EL (cell line): ENCODE measurements at places on chromosomes 2 and 18.

DNA sequence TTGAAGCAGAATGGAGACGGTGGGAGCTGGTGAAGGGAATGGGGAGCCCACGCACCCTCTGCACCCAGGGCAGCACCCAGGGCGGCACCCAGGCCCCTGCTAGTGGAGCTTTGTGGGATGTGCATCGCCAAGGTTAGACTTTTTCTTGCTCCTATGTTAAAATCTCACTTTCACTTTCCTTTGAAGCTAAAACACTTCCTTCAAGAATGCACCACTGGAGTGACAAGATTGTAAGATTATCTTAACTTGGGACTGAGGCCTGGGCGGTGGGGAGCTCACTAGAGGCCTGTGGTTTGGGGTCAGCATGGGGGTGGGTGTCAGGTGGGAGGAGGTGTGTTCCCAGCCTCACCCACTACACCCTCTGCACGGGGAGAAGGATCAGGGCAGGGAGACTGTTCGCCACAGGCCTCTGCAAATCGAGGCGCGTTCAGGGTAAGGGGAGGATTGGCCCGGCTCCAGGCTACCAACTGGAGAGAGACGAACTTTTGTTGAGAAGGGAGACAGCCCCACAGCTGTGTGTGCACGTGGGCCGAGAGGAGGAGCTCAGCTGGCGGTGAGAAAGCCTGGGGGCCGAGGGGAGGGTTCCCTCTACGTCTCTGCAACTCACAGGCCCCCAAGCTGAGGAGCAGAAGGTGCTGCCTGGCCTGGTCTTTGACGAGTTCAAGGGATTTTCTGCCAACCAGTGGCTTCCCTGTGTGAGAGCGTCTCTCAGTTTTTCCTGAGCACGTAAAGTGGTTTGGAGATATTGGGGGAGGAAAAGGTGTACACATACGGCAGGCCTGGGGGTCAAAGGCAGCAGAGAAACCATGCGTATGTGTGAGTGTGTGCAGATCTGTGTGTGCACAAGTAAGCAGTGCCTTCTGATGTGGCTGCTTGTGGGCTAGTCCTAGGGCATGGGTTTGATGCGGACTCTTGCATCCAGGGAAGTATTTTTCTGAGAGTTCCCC is 147.7 kb downstream of the KLHL29 start:
- no peak for DNase-seq

- DNase-seq: peak; percentile 95
Observed at GRCh38 chr18:63788447-63789096, 13.4 kb downstream of the SERPINB7 start.

DNA sequence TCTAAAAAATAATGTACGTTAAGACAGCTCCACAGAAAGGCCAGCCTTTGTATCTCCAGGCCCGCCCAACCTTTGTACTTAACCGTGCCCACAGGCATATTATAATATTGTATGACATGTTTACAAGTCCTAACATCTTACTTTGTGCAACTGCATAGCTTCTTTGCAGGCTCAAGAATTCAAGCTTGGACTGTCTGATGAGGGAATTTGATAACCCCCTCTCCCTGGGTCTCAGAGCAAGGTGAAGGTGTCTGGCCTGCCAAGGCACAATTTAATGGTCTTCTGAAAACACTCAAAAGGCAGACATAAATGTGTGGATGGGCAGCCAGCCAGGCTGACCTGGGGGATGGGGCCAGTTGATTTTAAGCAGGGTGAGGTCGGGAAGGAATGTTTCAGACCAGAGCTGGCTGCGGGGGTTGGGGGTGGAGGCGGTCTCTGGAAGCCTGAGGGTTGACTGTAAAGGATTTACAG is 732.7 kb upstream of the FANCL start:
- no peak for DNase-seq

GRCh38 chr18:68462766-68463165 is 252.1 kb downstream of the TMX3 start:
- no peak for DNase-seq

- DNase-seq: no peak
Observed at GRCh38 chr2:235390816-235391194, 103.0 kb upstream of the AGAP1 start.

GRCh38 chr18:55116863-55117262 is 157.6 kb upstream of the CCDC68 start:
- DNase-seq: no peak

- DNase-seq: no peak
Observed at GRCh38 chr2:115939902-115940301, 1497.5 kb downstream of the DPP10 start.

DNA sequence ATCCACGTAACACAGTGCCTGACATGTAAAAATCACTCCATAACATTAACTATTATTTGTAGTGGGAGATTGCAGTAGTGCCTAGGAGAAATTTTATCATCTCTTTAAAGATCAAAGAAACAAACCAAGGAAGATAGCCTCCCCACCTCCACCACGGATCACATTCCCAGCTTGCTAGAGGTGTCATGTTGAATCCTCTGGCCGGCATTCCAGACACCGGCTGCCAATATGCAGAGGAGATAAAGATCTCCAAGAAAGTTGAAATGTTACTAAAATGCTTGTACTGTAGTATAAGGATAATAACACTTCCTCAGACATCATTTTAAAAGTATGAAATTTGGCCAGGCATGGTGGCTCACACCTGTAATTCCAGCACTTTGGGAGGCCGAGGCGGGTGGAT is 6.1 kb upstream of the ATG16L1 start:
- DNase-seq: no peak

DNA sequence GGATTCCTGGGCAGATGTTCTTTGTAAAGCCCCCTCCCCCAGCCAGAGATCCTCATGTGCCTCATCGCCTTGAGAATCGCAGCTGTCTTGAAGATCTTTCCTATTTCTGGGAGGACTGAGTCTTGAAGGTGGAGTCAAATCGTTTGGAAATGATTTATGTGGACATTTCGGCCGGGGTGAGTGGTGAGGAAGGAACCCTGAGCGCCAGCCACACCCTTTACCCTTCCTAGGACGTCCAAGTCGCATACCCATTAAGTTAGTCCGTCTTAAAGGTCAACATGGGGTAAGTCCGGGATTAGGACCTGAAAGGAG is 84.9 kb upstream of the ZCCHC2 start:
- DNase-seq: no peak

- no peak for DNase-seq
Observed at GRCh38 chr2:237566401-237567235, at the start of gene PRLH. PRLH (plus strand) TSS chr2:237566574; CDS start chr2:237566574, 0 bp downstream.

- no peak for DNase-seq
Observed at GRCh38 chr2:232328516-232329460, 49.8 kb upstream of the ALPP start.

DNA sequence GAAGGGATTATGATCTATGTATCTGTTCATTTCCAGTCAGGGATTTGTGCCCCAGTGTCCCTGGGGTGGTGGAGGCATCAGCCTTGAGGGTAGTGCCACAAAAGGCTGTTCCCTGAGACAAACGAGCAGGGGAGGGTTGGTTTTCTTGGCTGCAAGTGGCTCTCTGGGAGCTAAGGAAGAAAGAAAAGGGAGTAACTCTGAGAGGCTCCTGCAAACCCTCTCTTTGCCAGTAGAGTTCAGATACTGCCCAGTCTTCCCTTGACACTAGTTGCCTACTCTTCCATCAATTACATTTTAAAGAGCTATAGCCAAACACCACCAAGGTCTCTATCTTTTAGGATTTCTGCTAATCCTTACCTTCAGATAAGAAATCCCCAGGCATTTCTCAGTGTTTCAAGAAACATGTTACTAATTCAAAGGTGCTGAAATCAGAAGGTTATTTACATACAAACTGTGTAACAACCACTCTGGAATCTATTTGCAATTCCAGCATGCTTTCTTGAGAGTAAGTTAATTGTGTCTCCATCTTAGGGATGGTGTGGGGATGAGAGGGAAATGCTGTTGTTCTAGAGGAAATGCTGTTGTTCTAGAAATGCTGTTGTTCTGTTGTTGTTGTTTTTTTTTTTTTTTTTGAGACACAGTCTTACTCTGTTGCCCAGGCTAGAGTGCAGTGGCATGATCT is 18.7 kb upstream of the KCTD1 start:
- no peak for DNase-seq

- DNase-seq: no peak
Observed at GRCh38 chr2:27216416-27217137, 592 bp upstream of the CAD start.

GRCh38 chr18:7950380-7951136 is 383.4 kb downstream of the PTPRM start:
- peak; percentile 80 for DNase-seq

DNA sequence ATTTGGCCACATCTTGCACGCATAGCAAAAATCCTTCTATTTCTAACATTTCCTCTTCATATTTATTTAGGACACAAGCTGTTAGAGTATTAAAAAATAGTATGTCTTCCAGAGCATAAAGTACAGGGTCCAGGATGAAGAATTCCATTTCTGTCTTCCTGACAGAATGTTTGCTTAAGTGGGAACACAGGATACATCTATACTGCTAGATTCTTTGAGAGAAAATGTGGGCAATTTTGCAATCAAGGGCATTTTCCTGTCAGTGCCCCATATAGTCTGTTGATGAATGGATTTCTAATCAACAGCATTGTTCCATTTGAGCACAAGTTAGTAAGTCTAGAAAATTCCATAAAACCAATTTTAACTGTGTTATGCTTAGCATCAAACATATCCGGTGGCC is 409.9 kb downstream of the CPS1 start:
- DNase-seq: no peak

DNA sequence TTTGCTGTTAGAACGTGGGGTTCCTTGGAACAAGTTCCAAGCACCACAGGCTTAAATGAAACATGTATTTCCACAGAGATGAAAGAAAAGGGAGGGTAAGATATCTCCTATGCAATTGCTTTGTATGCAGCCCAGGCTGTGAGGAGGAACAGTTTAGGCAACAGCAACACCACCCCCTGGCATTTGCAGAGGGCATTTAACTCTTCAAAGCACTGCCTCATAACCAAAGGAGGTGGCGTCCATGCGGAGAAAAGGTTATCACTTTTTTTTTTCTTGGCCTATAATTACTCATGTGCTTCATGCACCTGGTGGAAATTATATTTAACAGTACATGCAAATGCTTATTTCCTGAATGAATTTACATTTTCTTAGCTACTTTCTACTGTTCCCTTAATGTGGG is 286.0 kb downstream of the LPIN1 start:
- DNase-seq: no peak

GRCh38 chr2:134359367-134360081 is 105.7 kb downstream of the MGAT5 start:
- DNase-seq: no peak

GRCh38 chr2:47282621-47283272 is 120.2 kb upstream of the MSH2 start:
- DNase-seq: no peak

DNA sequence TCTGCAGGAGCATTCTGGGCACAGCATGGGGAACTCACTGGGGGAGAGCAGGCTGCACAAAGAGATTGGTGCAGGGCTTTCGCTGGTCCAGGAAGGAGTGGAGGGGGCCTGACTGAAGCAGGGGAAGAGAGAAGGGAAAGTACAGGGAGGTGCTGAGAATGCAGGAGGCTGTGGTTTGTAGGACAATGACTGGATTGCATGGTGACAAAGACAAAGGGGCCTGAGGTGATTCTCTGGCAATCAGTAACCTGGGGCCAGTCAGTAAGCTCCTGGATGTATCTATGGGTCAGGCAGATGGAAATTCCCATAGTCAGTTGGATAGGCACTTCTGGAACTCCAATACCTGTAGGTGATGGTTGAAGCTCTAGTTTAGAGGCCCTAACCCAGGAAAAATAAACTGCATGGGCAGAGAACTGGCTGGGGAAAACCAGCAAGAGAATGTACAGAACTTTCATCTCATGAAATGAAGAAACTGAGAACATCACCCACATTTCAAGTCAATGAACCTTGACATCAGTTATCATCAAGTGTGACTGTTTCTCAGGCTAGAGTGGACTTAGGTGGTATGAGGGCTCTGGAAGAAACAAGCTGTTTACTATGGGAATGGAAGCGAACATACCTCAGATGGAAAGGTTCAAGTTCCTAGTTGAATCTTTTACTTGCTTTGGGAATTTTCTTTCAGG is 193.2 kb downstream of the TPGS2 start:
- no peak for DNase-seq

GRCh38 chr2:225318440-225318839 is 81.1 kb upstream of the NYAP2 start:
- DNase-seq: no peak

GRCh38 chr2:74104839-74105238 is 42.9 kb downstream of the BOLA3 start:
- DNase-seq: no peak

DNA sequence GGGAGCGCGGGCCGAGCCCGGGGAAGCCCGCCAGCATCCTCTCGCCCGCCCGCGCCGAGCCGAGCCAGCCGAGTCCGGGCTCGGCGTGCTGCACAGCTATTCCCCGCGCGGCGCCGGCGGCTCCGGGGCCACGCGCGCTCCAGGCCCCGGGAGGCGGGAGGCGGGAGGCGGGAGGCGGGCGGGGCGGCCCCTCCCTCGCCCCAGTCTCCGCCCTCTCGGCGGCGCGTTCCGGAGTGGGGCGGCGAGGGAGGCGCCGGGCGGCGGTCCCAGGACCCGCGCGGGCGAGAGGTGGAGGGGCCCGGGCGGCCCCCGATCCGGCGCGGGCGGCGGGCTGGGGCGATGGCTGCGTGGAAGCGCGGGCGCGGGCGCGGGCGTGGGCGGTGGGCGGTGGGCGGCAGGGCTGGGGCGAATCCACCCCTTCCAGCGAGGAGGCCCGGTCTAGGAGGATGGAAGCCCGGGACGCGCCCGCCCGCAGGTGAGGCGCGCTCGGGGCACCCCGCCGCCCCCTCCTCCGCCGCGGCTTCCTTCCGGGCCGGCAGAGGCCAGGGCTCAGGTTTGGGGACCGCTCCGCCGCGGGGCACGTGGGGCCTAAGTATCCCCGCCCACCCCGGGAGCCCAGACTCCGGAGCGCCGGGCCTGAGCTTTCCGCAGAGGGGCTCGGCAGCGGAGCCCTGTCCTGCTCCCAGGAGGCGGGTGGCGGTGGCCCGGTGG is at the start of gene ADCY3:
Gene ADCY3, minus strand, starts transcription at position 140 of the 711 bp plus-strand sequence. CDS start 1,250 bp downstream, outside the sequence.
- DNase-seq: peak; percentile 53

- DNase-seq: no peak
Observed at GRCh38 chr2:77920838-77921366, 398.7 kb upstream of the LRRTM4 start.

- no peak for DNase-seq
Observed at GRCh38 chr2:134073023-134073422, 180.8 kb upstream of the MGAT5 start.

DNA sequence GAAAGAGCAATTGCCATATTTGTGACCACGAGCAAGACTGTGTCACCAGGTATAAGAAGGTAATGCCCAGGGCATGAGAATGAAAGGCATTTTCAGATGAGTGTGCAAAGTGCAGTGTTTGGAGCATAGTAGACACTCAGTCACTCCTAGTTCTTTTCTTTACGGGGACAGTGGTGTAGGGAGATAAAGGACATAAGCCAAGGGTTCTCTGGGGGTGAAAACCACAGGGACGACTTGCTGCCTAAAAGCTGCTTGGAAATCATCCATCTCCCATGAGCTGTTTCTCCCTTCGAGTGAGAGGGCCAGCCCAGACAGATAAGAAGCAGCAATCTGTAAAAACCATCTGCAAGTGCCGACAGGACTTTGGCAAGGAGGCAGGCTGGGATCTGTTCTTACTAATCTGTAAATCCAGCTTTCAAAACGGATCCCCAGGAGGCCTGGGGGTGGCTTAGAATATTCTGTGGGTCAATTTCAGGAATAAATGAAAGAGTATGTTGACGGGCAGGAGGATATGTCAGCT is 221.6 kb downstream of the LPIN1 start:
- DNase-seq: peak; percentile 36
